ENCODE measurements at places on chromosomes 6 and 20. TPM values are rescaled to one million over a fixed set of nuclear protein-coding genes. Genes with fewer than 3 reads are reported as not detected.

Gene SH3BGRL2
- total RNA-seq: 24.1 TPM

Gene EPB41L1
- total RNA-seq: 59.7 TPM

Gene CLPSL1
- total RNA-seq: not detected

Gene CDS2
- total RNA-seq: 56.8 TPM

Gene TRIM31
- not detected for total RNA-seq

Gene PIGT
- total RNA-seq: 90.9 TPM

Gene MCM8
- total RNA-seq: 4.3 TPM

Gene GABRR2
- 2.2 TPM for total RNA-seq

Gene LINC00237
- total RNA-seq: not detected

Gene FAM83C
- not detected for total RNA-seq

Gene HM13
- 186 TPM for total RNA-seq

Gene RSPH4A
- 0.58 TPM for total RNA-seq

Gene PLEKHG1
- total RNA-seq: 71.1 TPM

Gene DLL1
- 23.8 TPM for total RNA-seq

Gene C6orf141
- total RNA-seq: 3.9 TPM

Gene EDN3
- total RNA-seq: not detected

Gene TGM3
- not detected for total RNA-seq

Gene FERMT1
- 1.2 TPM for total RNA-seq

Gene TCF15
- 7.0 TPM for total RNA-seq

Gene XKR7
- not detected for total RNA-seq

Gene ZNF311
- total RNA-seq: 0.64 TPM

Gene COL12A1
- 376 TPM for total RNA-seq

Gene CNR1
- total RNA-seq: 16.7 TPM

Gene NOTCH4
- total RNA-seq: 113 TPM

Gene SSTR4
- not detected for total RNA-seq

Gene GRIK2
- total RNA-seq: not detected

Gene TNXB
- 187 TPM for total RNA-seq

Gene TNFRSF6B
- 4.7 TPM for total RNA-seq

Gene LY6G6F
- total RNA-seq: not detected

Gene SYNDIG1
- 0.77 TPM for total RNA-seq

Gene ARFGEF3
- total RNA-seq: 2.6 TPM

Gene C20orf204
- 0.74 TPM for total RNA-seq

Gene MLIP
- 0.29 TPM for total RNA-seq

Gene TREML2
- 1.0 TPM for total RNA-seq

Gene WFDC2
- total RNA-seq: not detected

Gene SLPI
- total RNA-seq: 16.5 TPM

Gene DDO
- 3.2 TPM for total RNA-seq

Gene DAAM2
- total RNA-seq: 83.8 TPM

Gene PTCHD4
- total RNA-seq: 1.4 TPM

Gene CAGE1
- not detected for total RNA-seq

Gene TRIM15
- total RNA-seq: not detected

Gene BCAS1
- 0.51 TPM for total RNA-seq

Gene RIN2
- total RNA-seq: 74.1 TPM

Gene NHSL1
- 11.9 TPM for total RNA-seq

Gene CST7
- 11.5 TPM for total RNA-seq

Gene BRD2
- total RNA-seq: 132 TPM
